ENCODE measurements at places on chromosomes 12 and 14. TPM values are rescaled to one million over a fixed set of nuclear protein-coding genes. Genes with fewer than 3 reads are reported as not detected.

DRAM1 gene
- total RNA-seq: 2.7 TPM

GCH1 gene
- 2.4 TPM for total RNA-seq

COQ10A gene
- total RNA-seq: 13.3 TPM

FAM186B gene
- total RNA-seq: 0.49 TPM

KRT75 gene
- total RNA-seq: not detected

Measured in dorsolateral prefrontal cortex (tissue), 122 donors.